ENCODE measurements at places on chromosomes 4 and X.

DNA sequence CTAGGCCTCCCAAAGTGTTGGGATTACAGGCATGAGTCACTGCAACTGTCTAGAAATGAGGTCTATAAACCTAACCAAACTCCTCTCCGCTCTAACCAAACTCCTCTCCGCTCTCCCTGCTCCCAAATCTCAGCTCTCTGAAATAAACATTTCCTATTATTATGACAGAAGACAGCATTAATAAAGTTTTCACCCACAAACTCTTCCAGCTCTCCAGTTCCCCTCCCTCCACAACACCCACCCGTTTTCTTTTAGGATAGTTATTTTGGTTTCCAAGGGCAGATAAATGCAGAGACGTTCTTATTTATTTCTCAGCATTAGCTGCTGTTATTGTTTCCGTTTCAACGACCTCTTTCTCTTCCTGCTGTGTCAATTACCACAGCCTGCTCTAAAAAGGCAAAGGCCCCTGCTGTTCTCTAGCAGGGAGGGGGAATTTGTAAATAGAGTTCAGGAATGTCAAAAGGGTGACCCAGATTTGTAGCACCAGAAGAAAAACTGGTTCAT lies 13.3 kb upstream of the SCD5 start:
- peak; percentile 39 for DNase-seq

DNA sequence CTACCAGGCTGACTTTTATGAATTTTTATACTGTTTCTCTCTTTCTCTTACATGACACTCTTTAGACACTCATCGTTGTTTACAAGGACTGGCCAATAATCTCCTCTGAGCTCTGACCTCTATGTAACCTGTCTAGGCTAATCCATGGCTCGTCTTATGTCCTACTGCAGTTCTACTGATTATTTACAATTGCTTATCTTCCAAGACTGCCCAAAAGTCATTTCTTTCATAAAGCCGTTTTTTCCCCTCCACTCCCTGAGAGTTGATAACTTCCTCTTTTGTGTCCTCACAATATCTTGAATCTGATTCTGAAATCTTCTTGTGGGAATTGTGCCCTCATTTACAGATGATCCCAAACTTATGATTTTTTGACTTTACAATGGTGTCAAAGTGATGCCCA lies 18.3 kb upstream of the SNCA start:
- DNase-seq = no peak

DNA sequence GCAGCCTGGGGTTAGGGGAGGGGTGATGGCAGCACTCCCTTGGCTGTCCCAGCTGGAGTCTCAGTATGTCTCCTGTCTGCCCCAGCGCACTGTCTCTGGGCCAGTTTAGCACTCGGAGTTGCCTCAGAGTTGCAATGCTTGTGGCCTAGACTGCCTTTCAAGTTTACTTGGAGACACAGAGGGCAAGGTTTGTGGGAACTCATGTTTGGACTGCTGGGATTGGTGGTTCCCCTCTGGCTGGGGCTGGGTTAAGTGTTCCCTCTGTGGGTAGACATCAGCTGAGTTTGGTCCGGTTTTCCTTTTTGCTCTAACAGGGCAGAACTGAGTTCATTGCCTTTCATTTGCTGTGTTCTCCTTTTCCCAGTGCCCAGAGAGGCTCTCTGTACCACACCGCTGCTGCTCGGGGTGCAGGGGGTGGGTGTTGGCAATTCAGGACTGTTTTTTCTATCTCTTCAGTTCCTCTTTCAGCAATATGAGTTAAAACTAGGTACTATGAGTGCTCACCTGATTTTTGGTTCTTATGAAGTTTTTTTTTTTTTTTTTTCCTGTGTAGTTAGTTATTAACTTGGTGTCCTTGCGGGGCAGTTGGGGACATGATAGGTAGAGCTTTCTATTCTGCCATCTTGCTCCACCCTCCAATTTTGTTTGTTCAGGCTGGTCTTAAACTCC lies 17.2 kb downstream of the RAB33B start:
- DNase-seq = no peak

DNA sequence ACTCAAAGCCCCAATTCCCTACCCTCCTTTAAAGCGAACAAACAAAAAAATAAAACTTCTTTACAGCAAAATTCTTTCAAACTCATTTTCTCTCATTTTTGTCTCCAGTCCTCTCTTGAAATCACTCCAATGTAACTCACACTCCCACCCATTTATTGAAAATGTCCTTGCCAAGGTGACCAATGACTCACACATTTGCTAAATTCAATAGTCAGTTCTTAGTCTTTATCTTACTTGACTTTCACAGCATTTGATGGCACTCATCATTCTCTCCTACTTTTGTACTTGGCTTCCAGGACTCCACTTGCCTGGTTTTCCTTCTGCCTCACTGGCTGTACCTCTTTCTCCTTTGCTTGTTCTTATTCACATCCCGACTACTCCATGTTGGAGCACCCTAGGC lies 19.9 kb downstream of the CC2D2A start:
- peak; percentile 26 for DNase-seq

DNA sequence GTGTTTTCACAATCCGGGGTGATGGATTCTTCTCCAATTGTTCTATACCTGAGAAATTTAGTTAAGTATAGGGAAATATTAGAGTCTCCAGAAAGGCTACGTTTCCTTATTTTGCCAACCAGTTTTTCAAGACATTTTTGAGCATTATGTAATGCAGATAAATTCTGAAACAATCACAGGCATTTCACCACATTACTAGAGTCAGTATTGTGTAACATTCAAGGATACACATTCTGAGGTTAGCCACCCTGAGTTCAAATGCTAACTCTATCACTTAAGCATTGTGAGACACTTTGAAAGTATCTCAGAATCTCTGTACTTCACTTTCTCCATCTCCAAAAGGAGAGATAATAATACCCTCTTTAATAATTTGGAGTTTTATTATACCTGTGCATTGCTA lies 10.6 kb downstream of the SULT1B1 start:
- peak; percentile 90 for DNase-seq

DNA sequence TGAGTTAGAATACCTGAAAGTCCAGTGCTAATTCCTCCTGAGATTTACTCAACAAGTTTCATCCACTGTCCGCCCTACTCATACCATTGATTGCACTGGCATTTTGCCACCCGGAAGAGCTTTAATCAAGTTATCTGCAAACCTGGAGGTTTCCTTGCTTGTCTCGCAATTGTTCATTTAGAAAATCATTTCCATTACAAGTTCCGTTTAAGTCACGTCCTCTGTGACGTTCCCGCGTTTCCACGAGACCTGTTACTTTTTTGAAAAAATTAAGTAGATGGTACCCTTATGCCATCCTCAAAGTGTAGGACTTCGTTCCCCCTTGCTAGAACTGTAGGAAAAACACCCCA lies 761 bp upstream of the FRYL start:
- peak; percentile 56 for DNase-seq

DNA sequence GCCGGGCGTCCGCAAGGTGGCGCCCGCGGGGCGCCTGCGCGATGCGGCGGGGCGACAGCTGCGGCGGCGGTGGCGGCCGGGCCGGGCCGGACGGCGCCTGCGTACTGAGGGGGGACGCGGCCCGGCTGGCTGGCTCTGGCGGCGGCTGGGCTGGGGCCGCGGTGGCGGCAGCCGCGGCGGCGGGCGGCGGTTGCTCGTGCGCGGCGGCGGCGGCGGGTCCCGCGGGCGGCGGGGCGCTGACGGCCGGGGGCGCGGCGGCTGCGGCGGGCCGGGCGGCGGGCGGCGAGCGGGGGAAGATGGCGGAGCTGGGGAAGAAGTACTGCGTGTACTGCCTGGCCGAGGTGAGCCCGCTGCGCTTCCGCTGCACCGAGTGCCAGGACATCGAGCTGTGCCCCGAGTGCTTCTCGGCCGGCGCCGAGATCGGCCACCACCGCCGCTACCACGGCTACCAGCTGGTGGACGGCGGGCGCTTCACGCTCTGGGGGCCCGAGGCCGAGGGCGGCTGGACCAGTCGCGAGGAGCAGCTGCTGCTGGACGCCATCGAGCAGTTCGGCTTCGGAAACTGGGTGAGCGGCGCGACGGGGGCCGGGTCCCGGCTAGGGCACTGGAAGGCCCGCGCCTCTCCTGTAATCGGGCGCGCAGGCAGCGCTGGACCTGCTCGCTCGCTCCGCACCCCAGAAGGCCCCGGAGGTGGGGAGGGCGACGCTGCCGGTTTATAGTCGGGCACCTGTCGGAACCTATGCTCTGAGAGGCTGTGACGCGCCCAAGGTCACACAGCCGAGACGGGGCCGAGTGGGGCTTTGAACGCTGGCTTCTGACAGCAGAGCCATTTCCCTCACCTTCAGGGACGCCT lies at the start of gene TADA2B:
TADA2B (plus strand) TSS at position 89 of the 853 bp plus-strand sequence; CDS start at position 297, 208 bp downstream.
- peak; percentile 39 for DNase-seq

DNA sequence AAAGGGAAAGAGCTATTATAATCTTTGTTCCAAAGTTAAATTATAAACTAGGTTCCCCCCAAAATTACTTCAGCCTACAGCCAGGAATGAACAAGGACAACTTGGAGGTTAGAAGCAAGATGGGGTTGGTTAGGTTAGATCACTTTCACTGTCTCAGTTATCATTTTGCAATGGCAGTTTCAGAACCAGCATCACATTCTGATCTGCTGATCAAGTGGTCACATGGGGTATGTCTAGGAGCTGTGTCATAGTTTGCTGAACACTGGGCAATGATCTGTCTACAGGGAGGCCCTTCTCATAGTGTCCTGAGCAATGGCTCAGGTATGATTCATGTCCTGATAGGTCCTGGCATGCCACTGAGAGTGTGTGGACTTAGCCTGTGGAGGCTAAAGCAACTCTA lies 41.6 kb upstream of the XIAP start:
- DNase-seq = peak; percentile 75

GRCh38 chrX:1581132-1581531 lies 10.3 kb upstream of the AKAP17A start:
- peak; percentile 29 for DNase-seq

GRCh38 chr4:171812665-171813525 lies at the start of gene GALNTL6:
TSS of gene GALNTL6 (plus strand) at chr4:171813404.
- DNase-seq = peak; percentile 21

DNA sequence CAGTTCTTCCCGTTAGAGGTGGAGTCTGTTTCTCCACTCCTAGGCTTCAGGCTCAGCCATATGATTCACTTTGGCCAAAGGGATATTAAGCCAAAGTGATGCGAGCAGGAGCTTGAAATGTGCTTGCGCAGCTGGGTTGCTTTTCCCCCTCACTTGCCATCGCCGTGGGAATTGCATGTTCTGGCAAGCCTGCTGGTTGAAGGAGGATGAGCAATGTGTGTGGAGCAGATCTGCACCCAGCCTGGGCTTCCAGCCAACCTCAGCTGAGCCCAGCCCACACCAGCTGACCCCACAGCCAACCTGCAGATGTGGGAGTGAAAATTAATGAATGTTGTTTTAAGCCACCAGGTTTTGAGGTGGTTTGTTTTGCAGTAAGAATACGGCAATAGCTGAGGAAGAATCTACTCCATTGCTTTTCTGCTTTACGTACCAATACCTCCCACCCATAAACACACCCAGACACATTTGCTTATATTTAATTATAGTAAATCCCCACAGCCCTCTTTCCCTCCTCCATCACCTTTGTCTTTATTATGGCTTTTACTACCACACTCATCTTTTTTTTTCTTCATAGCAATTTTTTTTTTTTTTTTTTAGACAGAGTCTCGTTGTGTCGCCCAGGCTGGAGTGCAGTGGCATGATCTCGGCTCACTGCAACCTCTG lies 132.8 kb upstream of the FUNDC1 start:
- DNase-seq = peak; percentile 77

DNA sequence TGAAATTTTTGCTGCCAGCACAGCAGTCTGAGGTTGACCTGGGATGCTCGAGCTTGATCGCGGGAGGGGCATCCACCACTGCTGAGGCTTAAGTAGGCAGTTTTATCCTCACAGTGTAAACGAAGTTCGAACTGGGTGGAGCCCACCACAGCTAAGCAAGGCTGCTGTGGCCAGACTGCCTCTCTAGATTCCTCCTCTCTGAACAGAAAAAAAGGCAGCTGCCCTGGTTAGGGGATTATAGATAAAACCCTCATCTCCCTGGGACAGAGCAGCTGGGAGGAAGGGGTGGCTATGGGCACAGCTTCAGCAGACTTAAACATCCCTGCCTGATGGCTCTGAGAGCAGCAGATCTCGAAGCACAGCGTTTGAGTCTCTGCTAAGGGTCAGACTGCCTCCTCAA lies 314.6 kb downstream of the STPG2 start:
- DNase-seq = no peak

DNA sequence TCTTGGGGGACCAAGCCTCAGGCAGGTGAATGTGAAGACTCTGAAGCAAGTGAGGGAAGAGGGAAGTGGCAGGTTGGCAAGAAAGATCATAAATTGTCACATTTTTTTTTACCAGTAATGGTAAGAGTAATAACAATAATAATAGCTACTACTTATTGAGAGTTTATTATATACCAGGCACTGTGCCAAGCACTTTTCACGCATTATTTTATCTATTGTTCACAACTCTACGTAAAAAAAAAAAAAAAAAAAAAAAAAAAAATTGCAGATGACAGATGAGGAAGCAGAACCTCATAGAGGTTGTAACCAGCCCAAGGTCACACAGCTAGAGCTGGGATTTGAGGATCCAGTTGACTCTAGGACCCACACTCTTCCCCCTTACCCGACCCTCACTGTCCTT lies 40.9 kb downstream of the TSC22D3 start:
- no peak for DNase-seq

- peak; percentile 95 for DNase-seq
Measured at GRCh38 chr4:1300466-1301455, 11.1 kb downstream of the MAEA start.

DNA sequence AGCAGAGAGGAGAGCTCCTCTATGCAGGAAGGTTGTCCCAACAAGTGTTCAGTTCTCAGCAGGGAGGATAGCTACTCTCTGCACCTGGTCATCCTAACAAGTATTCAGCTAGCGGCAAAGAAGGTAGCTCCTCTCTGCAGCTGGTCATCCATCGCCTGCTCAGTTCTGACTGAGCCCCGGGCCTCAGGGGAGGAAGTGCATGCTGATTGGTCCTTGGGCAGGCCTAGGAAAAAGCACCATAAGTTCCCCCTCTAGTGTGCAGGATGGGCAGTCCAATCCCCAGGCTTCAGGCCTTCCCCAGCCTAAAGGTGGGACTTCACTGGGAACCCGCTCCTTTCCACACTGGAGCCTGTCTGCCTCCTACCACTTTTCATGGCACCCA lies 4.4 kb upstream of the FBXW7 start:
- no peak for DNase-seq

DNA sequence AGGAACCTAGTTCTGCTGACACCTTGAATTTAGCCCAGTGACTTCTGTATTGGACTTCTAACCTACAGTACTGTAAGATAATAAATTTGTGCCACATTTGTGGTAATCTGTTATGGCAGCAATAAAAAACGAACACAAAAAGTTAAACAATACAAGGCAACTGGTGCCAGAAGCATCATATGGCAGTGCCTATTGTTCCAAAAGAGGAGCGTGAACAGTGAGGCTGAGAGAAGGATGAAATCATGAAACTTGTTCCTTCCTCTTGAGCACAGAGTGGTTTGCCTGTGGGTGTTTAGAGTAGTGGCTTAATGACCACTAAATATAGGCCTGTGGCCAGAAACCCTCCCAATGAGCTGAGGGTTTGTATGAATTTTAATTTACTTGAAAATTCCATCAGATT lies 69.7 kb upstream of the PGRMC2 start:
- DNase-seq = no peak

DNA sequence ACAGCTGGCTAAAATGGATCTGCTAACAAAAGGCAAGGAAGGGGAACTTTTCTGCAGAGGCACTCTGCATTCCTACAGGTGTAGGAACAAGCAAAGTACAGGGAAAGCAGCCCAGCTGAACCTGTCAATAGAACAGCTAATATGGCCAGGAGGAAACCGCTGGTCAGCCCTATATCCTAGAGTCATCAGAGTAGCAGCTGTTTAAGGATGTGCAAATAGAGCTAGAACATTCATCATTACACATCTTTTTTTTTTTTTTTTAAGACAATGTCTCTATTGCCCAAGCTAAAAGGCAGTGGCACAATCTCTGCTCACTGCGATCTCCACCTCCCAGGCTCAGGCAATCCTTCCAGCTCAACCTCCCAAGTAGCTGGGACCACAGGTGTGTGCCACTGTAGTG lies 163.0 kb downstream of the BTC start:
- DNase-seq = peak; percentile 63

Data from iris pigment epithelial cell (primary cell).